SK-N-DZ (cell line): ENCODE measurements at places on chromosomes 2 and 18.

DNA sequence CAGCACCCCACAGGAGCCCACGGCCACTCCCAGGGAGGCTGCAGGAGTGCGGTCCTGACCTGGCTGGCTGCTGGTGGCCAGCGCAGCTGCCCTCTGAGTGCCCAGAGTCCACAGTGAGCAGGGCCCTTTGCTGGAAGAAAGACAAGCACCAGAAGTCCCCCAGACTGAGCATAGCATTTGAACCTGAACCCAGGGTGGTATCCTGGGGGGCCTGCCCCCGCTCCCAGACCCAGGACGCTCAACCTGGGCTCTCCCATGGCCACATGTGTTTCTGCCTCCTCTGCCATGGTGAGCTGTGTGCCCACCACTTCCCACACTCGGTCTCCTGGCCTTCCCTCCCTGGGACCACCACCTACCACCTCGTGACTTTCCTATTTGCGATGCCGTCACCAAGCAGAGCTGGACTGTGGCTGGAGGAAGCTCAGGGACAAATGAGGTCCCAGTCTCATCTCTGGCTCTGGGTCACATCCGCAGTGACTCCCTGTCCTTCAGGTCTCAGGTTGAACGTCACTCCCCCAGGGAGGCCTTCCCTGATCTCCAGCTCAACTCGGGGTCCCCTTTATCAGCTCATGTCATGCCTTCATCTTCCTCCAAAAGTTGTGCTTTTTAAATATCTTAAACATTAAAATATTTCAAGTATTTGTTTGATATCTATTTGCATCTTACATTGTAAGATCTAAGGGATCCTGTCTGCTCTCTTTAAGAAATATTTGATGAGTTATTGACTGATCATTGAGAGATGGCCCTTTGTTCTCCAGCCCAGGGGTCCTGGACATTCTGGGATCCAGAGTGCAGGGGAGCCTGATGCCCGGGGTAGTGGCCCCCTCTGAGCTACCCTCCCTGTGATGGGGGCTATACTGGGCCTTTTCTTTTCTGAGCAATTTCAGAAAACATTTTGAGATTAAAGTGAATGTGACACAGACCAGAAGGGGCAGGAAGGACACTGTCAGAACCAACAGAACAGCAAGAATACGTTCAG lies 16.4 kb upstream of the GPR55 start:
- no peak for DNase-seq

DNA sequence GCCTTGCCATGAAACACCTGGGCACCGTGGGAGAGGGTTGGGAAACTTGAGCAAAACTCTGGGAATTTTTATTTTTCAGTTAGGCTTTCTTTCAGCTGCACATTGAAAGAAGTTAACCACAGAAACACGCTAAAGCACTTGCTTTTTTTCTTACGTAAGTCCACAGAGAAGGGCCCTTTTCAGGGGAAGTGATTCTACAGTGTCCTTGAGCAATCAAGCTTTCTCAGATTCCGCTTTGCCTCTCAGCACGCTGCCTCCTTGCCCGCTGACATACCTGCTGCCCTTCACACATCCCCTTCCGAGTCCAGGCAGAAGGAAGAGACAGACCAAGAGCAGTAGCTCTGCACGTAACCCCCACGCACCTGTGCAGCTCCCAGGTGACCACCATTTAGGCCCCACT lies 135.5 kb upstream of the MYT1L start:
- DNase-seq = no peak

- no peak for DNase-seq
Measured at GRCh38 chr2:221153226-221153625, 418.9 kb downstream of the EPHA4 start.

DNA sequence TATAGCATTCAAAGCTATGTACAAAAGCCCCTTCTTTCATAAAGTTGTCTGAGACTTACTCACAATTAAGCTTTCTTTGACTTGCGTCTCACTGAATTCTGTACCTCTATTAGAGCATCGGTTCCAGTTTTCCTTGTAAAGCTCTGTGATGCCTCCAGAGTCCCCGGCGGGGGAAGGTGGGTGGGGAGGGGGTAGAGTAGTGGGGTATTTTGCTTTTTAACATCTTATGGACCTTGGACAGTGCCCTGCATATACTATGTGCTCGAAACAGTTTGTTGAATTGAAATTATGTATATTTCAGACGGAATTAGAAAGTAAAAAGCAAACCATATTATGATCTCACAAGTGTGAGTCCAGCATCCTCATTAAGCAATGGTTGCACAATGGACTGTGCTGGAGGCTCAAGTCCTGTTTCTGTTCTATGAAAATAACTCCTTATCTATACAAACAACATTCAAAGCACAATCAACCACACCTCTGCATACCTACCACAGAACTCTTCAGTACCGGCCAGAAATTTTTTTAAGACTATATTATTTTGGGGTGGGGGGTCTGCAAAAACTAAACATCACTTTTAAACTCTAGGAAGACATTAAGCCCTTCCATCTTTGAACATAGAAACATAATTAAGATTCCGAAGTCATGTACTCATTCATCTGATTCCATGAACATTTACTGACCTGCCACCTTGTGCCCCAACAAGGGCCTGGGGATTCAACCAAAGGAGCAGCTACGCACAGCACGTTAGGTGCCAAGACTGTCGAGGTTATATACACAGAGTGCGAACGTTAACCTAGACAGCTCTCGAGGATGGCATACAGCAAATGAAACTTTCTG lies 908 bp downstream of the STAT1 start:
- no peak for DNase-seq

DNA sequence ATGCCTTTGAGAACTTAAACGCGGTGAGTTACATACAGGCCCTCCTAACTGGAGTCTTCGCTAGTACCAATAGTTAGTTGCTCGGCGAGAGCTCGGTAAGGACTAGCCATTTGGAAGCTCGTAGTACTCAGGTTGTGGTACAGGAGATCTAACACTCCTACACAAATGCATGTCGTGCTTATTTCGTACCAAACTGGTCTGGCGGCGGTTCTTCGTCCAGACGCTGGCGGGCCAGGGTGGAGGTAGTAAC lies 346 bp upstream of the VRK2 start:
- no peak for DNase-seq

- peak; percentile 49 for DNase-seq
Measured at GRCh38 chr2:223970343-223971128, 13.3 kb downstream of the MRPL44 start.

GRCh38 chr2:110804915-110805314 lies 72.5 kb downstream of the ACOXL start:
- no peak for DNase-seq

- DNase-seq = no peak
Measured at GRCh38 chr2:60474301-60474700, 79.2 kb downstream of the BCL11A start.

- DNase-seq = no peak
Measured at GRCh38 chr2:128004509-128004908, 23.4 kb downstream of the SAP130 start.

DNA sequence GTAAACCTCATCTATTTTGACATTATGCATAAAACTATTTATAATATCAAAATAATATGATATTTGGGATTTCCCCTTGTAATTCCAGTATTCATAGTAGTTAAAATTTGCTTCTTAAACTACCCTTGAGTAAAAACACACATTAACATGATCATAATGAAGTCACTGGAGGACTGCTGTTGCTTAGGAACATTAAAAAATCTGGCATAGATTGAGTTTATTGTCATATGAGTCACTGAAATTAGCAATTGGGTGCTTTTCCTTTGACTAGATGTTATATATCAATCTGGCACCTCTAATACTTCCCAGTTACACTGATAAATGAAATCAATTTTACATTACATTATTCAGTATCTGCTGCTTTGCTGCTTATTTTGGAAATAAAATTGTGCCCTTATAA lies 57.0 kb upstream of the ZC3H15 start:
- DNase-seq = no peak

GRCh38 chr2:23618794-23619530 lies 234.0 kb downstream of the KLHL29 start:
- DNase-seq = no peak

GRCh38 chr2:200797242-200797770 lies 14.4 kb upstream of the BZW1 start:
- no peak for DNase-seq

DNA sequence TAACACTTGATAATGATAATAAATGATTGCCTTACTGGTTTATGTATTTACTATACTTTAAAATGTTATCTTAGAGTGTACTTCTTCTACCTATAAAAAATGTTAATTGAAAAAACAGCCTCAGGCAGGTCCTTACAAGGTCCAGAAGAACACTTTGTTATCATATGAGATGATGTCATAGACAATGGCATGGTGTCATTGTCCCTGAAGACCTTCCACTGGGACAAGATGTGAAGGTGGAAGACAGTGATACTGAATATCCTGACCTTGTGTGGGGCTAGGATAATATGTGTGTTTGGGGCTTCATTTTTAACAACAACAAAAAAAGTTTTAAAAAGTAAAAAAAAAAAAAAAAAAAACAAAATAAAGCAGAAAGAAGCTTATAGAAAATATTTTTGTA lies 342.2 kb upstream of the KYNU start:
- DNase-seq = no peak

DNA sequence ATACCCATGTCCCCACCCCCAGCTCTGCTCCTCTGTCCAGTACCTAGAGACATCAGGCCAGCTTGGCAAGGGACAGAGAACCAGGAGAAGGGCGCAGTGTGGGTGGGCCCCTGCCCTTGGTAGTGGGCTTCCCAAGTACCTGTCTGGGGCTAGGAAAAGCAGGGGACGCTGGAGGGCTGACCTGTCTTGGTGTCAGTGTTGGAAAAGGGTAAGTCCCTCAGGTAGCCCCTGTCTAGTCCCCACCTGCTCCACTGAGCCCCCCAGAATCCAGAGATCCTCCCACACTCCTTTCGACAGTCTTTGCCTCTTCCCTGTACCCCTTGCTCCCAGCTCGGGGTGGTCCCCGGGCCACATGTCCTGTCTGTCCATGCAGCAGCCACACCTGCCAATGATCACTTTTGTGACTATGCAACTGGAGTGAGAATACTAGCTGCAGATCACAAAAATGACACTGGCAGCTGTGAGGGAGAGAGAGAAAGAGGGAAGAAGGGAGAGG lies 14.6 kb downstream of the DNAJB2 start:
- DNase-seq = no peak

DNA sequence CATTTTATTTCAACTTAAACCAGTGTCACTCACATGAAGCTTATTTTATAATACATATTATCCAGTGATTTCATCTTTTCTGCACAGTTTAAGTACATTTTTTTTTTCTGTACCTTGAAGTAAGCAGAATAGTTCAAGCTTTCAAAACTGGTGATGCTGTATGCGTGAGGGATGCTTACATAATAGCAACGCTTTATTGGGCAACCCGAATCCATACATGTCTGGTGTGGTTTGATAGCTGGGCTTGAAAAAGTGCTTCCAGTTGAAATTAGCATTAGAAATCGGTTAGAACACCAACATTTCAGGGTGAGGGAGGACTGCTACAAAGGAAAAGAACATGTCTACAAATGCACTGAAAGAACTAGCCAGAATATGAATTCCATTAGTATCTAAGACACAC lies 117.4 kb downstream of the MBP start:
- no peak for DNase-seq

- DNase-seq = no peak
Measured at GRCh38 chr2:159285433-159285832, 1.1 kb downstream of the WDSUB1 start.

DNA sequence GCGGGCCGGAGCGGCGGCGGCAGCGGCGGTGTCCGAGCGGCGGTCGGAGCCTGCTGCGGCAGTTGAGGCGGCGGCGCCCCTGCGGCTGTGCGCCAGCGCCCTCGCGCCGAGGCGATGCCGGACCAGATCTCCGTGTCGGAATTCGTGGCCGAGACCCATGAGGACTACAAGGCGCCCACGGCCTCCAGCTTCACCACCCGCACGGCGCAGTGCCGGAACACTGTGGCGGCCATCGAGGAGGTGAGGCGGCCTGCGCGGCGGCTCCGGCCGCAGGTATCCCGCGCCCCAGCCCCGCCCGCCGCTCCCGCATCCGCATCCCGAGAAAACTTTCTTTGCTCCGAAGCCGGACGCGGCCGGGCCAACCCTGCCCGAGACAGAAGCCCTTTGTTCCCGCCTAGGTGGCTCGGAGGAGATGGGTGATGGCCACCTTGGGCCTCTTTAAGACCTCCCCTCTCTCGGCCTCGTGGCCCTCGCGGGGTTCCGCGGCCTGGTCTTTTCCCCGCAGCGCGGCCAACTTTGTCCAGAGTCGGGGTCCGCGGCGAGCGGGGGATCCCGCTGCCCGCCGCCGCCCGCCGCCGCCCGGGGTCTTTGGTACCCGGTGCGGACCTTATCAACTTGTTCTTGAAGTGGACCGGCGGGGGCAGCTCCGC lies 504 bp downstream of the ASAP2 start:
- DNase-seq = no peak

GRCh38 chr2:22832196-22832595 lies 552.8 kb upstream of the KLHL29 start:
- no peak for DNase-seq

DNA sequence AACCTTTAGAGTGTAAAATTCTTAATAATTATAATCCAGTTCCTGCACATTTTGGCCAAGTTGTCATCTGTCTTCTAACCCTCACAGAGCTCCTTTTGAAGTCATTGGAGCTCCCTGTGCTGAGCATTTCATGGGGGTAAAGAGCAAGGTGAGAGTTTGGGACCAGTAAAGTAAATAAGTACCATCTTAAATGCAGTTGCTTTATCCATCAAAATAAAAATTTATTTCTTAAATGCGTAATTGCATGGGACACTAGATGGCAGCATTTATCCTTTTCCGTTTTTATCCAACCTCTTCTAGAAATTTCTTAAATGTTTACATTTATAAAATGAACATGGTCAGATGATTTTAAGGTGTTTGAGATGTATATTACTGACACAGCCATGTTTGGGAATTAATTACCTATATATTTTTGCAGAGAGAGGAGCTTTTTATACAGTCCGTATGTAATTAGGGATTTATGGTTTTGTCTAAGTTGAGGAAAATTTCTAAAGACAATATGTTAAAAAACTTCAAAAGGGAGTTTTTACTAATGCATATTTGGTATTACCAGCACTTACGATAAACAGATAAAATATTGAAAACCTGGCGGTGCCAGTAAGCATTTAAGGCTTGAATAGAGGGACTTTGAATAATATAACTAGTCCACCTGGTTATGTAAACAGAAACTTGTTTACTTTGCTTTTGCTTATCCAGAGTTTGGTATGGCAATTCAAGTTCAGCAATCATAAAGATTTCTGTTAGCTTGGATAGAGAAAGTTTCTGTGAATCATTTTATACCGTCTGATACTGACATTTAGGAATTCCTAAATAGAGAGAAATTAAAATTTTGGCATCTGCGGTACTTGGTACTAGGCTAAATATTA lies 54.5 kb downstream of the ACSL3 start:
- DNase-seq = no peak
